ENCODE measurements at places on chromosomes 7 and 10.

DNA sequence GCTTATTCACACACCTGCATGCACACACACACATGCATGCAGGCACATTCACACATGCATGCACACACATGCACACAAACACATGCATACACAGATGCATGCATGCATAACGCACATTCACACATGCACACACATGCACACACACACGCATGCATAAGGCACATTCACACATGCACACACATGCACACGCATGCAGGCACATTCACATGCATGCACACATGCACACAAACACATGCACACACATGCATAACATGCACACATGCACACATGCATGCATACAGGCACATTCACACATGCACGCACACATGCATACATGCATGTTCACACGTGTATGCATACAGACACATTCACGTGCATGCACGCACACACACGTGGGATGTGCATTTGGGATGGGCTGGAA is 165.8 kb downstream of the PAXIP1 start:
- no peak for DNase-seq

- DNase-seq: no peak
Measured at GRCh38 chr7:35038354-35038753, 1.1 kb upstream of the DPY19L1 start.

- DNase-seq: no peak
Measured at GRCh38 chr10:75430000-75430763, 1.2 kb upstream of the LRMDA start.

GRCh38 chr7:20778063-20778721 is 8.5 kb downstream of the SP8 start:
- no peak for DNase-seq

- no peak for DNase-seq
Measured at GRCh38 chr10:119667562-119668328, 16.6 kb downstream of the BAG3 start.

DNA sequence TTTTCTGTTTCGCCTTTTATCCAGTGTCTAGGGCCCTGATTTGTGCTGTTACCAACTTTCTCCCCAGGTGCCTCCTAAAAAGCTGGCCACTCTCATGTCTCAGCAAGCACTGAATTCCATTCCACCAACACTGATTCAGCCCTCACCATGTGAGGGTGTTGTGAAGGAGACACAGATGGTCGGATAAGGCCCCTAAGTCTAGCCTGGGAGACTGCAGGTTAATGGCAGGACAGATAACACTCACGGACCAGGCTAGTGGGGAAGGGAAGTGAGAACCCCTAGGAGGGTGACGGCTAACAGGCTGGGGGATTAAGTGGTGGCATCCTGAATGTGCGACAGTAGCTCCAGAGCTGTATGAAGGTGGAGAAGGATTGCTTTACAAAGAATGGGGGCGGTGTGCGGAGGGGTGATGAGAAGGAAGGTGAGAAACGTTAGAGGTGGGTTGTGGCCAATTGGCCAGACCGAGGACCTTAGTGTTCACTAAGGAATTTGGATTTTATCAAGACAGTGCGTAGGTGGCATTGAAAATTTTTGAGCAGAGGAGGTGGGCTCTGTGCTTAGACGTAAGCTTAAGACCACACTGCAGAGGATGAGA is 3.8 kb upstream of the DUSP5 start:
- no peak for DNase-seq

- no peak for DNase-seq
Measured at GRCh38 chr10:64093304-64093703, 572.1 kb downstream of the REEP3 start.

GRCh38 chr10:89283025-89283935 is 18.6 kb upstream of the IFIT2 start:
- no peak for DNase-seq

- no peak for DNase-seq
Measured at GRCh38 chr10:81116990-81117389, 579.3 kb downstream of the SH2D4B start.

GRCh38 chr7:120988591-120989256 is at the start of gene CPED1:
Gene CPED1, plus strand, starts transcription at chr7:120988711. Its CDS starts 911 bp downstream, at chr7:120989622.
- DNase-seq: no peak

DNA sequence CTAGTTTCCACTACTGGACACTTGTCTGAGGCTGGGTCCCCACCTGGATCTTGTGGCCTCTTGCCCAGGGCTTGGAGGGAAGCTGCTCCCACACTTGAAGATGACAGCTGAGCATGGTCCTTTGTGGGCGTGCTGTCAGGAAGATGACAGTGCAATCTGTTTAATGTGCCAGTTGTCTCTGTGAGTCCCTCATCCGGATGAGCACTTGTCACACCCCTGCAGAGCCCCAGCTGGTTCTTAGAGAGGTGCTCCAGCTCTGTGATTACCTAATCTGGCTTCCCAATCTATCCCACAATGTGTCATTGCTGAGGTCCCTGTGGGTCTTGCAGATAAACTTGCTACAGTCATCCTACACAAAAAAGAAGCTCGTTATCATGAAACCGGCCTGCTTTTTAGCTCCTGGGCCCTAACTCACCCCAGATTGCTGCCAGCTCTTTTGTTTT is 34.8 kb upstream of the CCSER2 start:
- DNase-seq: no peak

DNA sequence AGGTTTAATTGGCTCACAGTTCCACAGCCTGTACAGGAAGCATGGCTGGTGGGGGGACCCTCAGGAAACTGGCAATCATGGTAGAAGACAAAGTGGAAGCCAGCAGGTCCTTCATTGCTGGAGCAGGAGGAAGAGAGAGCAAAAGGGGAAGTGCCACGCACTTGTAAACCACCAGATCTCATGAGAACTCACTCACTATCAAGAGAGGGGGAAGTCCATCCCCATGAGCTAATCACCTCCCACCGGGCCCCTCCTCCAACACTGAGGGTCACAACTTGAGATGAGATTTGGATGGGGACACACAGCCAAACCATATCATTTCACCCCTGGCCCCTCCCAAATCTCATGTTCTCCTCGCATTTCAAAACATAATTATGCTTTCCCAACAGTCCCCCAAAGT is 171.9 kb upstream of the CACNA2D1 start:
- DNase-seq: no peak

- DNase-seq: no peak
Measured at GRCh38 chr7:105990727-105991453, 27.8 kb downstream of the CDHR3 start.

- DNase-seq: no peak
Measured at GRCh38 chr7:157032644-157033482, 22.4 kb upstream of the MNX1 start.

DNA sequence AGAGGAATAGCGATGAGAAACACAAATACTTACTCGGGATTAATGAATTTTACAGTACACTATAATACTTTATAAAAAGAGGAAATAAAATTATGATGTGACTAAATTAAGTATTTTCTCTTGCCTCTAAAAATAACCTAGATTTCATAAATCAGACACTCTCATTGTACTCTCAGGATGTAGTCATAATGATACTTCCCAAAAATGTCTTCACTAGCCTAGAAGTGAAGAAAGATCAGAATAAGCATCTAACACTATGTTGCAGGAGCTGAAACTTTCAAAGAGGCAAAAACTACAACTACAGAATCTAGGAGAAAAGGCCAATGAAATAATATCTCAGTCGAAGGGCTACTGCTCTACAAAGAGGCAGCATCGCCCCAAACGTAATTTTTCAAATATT is 49.4 kb downstream of the DNAJC1 start:
- no peak for DNase-seq

DNA sequence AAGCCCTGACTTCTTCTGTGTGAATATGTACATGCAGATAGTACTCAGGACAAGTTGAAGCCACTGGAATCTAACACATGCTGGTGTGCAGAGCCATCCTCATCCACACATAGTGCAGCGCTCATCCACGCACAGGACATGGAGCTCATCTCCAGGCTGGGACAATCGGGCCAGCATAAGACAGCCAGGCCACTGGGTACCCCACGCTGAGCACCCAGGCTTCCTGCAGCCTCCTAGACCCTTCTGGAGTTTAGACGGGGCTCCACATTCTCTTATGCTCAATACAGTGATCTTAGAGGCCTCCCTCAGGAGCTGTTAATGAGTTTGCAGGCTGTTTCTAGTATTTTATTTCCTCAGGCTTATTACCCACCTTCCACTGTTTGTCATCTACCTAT is 238.9 kb downstream of the TNS3 start:
- DNase-seq: no peak

DNA sequence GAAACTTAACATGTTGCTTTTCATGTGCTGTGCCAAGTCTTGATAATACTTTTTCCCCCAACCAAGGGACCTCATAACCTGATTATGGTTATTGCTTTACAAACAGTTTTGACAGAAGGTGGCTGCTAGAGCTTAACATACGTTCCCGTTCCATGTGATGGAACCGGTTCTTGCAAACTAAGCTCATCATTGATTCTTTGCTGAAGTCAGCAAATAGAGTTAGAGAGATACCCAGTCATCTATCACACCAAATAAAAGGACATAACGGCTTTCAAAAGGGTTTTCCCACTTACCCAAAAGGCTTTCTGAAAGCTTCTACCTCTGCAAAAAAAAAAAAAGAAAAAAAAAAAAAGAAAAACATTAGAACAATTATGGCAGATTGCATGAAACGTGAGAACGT is 230.3 kb upstream of the MDFIC start:
- no peak for DNase-seq

DNA sequence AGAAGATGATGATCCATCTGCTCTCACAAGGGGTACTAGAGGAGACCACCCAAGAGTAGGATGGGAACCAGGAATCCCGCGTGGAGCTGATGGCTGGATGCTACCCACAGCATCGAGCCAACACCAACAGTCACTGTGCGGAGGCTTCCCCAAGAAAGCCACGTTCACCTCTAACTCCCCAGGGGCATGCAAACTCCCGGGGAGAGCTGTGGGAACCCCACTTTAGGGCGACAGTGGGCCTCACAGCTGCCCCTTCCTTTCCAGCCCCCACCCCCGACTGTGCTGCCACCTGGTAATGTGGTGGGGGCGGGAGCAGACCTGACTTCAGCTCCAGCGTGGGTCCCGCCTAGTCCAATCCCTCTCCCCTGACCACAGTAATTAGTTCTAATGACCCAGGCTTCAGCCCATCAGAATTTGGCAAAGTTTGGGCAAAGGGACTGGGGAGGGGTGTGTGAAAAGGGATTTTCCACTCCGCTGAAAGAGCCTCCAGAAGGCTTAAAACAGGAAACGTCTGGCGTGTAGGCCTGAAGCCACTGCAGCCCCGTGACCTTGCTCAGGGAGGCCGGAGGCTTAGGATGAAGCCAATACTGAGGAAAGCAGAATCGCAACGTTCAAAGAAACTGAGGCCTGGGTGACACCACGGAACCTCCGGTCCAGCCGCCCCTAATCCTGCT is 20.3 kb downstream of the ASB13 start:
- DNase-seq: no peak

DNA sequence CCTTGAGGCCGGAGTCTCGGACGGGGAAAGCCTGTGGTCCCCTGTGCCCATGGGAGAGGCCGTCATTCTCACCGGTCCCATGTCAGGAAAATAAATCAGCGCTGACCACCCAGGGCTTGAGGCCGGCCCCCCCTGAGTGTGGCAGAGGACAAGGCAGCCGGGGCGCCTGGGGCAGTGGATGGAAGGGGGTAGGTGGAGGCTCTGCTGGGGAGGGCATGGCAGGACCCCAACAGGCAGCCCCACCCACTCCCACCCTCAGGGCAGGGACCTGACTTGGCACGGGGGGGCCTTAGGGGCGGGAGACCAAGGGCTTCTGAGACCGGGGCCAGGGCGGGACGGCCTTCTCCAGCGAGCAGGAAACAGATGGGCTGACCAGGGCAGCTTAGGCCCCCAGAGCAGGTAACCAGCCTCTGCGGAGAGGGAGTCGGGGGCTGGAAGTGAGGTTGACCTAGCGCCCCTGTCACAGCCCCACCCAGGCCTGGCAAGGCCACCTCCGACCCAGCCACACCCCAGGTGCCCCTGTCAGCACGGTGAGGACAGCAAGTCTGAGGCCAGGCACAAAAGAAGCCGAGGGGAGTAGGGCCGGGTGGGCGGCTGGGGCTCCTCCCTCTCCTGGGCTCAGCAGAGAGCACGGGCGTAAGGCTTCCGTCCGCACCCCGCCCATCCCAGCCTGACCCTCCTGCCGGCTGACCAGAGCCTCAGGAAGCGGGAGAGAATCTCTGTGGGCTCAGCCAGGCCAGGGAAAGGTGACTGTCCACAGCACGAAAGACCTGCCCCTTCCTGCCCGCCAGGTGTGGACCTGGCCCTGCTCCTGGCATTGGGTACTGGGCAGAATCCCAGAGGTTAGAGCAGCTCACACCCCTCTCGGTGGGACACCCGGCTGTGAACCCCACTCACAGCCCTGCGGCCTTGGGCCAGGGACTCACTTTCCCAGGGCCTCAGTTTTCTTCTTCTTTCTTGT is 87.4 kb downstream of the FOXL3 start:
- DNase-seq: no peak

DNA sequence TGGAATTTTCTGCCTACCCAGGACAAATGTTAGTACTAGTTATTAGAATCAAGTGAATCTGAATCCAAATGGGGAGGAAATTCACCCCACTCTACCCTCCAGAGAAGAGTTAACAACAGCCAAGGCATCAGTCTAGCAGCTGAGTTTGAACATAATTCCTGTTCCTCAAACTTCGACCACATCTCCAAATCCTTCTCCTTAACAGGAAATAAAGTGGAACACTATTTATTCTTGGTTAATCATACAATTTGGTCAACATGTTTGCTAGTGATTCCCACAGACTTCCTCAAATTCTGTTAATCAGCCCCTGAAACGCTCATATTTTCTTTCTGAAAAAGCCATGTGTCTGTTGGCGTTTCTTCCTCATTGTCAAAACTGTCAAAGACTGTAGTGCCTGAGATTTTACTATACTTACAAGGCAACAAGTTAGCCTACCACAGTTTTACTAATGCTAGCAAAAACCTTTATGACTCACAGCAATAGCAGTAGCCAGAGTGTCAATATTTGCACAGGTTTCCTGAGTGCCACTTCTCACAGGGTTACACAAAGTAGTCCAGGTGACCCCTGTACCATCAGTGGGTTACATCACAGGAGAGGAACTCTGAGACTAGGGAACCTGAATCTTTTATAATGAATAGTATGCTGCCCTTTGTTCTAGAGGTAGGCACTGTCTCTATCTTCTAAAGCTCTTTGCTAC is 202.9 kb downstream of the GRM3 start:
- no peak for DNase-seq

DNA sequence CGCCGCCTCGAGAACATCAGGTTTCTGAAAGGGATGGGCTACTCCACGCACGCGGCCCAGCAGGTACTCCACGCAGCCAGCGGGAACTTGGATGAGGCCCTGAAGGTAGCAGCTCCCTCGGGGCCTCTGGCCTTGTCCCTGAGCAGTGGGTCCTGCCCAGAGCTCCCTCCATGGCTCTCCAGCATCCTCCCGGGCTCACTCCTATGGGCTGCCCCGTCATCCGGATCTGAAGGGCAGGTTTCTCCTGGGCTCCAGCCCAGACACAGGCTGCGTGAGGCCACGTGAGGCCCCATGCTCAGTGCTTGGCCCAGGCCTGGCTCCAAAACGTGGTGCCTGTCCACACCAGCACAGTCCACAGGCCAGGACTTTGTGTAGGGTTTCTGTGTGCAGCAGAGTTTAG is 32.5 kb downstream of the NUB1 start:
- no peak for DNase-seq

DNA sequence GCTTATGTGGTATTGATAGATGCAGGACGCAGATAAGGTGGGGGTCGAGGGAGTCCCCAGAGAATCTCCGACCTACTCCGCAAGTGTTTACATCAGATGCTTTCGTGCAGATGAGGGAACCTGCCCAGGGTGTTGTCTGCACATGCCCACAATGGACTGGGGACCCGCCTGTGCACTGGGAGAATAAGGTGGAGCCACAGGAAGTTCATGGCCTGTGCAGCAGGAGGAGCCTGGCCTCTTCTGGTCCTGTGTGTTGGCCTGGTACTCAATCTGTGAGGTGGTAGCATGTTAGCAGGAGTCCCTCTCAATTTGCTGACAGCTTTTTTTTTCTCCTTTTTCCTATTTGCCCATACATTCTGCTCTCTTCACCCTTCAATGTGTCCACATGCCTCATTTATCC is 54.1 kb upstream of the AKR1C1 start:
- no peak for DNase-seq
